NCI-H526 treated with DMSO at 0.1 percent for 48 hours (cell line): ENCODE measurements at places on chromosomes 16 and 17.

DNA sequence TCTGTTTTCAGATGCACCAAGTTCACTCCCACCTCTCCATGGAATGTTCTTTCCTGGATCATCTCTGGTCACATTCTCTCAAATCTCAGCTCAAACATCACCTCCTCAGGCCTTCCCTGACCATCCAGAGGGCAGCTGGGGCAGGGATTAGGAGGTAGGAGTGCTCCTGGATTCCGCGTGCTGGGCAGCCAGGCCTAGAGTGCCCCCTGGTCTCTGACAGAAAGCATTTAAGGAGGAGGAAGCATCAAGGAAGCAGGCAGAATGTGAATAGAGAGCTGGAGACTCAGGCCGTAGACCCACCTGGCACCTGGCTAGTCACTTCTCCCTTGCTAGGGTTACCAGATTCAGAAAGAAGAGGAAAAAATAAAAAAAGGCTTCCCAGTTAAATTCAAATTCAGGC, 2.5 kb upstream of the CYB561 start:
- no peak for DNase-seq

DNA sequence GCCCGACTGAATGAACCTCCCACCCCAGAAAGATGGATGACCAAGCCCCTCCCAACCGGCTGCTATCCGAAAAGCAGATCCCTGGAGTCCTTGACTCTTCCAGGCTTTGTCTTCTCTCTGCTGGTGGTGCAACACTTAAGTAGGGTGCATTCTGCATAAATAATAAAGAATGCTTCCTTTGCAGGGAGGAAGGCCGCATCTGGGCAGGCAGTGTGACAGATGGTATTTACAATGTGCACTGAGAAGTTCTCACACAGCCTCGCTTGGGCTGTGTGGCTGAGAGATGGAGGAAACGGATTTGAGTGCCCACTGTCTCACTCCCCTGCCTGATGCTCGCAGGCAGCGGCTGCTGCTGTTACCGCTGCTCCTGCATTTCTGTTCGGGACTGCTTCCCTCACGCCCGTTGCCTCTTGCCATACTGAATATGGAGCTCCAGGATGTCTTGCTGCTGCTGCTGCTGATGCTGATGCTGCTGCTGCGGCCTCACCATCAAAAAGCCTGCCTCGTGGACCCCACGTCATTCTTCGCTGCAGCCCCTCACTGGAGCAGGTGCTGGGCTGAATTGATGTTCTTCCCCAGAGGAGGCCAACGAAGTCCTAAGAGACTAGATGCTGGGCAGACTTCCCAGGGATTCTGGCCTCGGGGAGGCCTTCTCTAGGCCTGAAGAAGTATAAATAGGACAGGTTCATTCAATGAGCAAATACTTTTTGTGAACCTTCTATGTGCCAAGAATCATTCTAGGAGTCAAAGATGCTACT, 7.1 kb upstream of the RHBDL3 start:
- DNase-seq, result no peak

DNA sequence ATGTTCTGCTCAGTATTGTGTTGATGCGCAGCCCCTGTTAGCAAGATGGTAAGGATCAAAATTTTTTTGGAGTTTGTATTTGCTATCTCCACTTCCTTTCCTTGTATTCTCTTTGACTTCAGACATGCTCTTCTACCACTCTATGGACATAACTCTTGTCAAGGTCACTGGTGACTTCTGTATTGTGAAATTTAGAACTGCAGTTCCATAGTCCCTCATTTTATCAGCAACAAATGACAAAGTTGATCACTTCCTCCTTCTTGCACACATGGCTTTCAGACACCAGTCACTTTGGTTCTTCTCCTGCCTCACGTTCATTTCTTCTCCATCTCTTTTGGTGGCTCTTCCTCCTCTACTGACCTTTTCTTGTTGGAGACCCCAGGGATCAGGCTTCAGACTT, 21.1 kb downstream of the COX11 start:
- DNase-seq, result no peak

DNA sequence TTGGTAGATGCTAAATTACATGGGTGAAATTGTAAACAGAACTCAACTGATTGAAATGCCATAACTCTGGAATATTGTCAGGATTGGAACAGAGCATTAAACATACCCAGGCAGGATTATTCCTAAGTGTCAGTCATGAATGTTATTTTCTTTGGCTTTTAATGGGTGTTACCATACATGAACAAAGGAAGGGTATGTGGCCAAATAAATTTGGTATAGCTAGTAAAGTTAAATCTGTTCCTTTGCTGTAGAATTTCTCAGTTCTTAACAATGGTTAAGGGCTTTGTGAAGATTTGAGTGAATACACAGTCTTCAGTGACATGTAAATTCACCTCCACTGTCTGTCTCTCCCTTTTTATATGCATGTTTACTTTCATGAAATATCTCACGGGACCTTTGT, 679.5 kb upstream of the CDH8 start:
- DNase-seq, result peak; percentile 10

- DNase-seq, result no peak
Measured at GRCh38 chr17:28926366-28926765, 23.5 kb upstream of the DHRS13 start.

DNA sequence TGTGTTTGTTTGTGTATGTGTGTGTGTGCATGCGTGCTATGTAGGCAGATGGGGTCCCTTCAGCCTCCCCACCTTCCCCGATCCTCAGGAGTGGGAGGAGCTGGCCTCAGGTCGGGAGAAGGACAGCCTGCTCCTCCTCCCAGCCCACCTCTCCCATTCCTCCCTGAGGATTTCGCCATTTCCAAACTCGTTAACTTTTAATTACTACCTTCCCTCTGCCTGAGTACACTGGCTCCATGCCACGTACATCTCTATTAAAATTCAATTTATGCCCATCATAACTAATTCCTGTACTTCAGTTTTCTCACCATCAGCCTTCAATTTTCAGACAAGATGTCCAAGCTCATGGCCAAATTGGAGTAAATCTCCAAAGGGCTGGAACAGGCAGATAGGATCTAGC, 148.6 kb downstream of the SDK2 start:
- DNase-seq, result no peak

GRCh38 chr16:53744449-53744848, 40.5 kb downstream of the FTO start:
- DNase-seq, result no peak

DNA sequence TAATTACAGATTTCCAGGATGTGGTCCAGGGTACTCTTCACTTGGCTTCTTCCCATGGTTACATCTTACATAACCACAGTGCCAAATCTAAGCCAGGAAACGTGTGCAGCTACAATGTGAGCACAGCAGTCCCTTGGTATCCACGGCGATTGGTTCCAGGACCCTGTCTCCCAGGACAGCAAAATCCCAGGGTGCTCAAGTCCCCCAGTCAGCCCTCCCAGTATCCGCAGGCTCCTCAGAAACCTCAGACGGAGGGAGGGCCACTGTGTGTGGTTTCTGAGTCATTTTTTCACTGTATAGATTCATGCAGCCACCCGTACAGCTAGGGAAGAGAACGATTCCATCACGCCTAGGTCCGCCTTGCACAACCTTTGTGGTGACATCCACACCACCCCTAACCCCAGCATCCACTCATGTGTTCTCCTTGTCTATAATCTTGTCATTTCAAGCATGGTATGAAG, 11.1 kb upstream of the ATP2C2 start:
- DNase-seq, result no peak

- no peak for DNase-seq
Measured at GRCh38 chr16:87698241-87698640, 67.5 kb downstream of the KLHDC4 start.

DNA sequence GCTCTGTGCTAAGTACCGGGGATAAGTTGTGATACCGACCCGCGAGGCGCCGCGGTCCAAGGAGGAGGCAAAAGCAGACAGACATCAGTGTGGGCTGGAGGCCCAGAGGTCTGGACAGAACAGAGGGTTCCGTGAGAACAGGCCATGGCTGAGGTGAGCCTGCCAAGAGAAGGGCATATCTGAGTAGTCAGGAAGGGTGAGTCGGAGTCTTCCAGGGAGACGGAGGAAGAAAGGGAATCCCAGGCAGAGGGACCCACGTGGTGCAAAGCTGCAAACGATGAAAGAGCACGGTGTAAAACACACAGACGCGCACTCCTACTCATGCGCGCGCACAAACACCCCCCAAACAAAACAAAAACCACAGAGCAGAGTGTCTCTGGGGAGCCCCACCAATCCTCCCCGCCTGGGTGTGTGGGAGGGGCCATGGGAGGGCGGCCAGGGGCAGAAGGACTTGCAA, 18.1 kb downstream of the RHBDL3 start:
- DNase-seq, result no peak

DNA sequence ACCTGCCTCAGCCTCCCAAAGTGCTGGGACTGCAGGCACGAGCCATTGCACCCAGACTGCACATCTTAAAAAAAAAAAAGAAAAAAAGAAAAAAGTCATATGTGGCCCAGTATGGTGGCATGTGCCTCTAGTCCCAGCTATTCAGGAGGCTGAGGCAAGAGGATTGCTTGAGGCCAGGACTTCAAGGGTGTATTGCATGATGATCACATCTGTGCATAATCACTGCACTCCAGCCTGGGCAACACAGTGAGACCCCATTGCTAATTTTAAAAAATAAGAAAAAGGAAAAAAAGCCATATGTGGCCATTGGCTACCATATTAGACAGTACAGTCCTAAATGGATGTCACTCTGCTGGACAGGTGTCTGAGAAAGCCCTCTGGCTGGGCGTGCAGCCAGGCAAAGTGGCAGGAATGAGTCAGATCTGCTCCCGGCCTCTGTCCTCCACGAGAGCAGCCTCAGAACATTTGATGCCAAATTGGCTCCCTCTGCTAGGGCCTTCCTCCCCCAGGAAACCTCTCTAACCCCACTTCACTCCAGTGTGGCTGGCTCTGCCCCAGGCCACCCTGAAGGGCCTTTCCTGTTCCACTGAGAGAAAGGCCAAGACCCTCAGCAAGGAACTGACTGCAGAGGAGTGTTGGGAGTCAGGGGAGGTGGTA, 14.7 kb downstream of the CA7 start:
- no peak for DNase-seq

GRCh38 chr17:15742051-15742795, 10.1 kb downstream of the TBC1D26 start:
- DNase-seq, result no peak

- no peak for DNase-seq
Measured at GRCh38 chr17:53490447-53490968, 332.2 kb upstream of the KIF2B start.

DNA sequence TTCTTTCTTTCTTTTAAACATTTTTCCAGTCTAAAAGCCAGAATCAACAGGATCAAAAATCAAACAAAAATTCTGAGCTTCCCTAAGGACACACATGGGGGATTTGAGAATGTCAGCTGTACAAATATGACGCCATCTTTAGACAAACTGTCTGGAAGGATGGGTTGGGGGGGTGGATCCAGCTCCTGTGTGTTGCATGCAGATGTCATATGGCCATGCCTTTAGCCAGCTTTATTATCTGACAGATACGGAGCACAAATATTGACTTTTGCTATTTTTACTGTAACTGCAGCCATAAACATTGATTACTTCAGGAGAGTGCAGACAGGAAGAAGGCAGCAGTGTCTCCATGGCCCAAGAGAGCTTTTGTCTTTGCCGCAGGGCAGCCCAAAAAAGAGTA, 279.4 kb upstream of the ELAC2 start:
- no peak for DNase-seq

- DNase-seq, result no peak
Measured at GRCh38 chr17:75090871-75091854, 3.4 kb downstream of the SLC16A5 start.

GRCh38 chr17:1769822-1770477, 8.1 kb downstream of the SERPINF1 start:
- DNase-seq, result peak; percentile 22

DNA sequence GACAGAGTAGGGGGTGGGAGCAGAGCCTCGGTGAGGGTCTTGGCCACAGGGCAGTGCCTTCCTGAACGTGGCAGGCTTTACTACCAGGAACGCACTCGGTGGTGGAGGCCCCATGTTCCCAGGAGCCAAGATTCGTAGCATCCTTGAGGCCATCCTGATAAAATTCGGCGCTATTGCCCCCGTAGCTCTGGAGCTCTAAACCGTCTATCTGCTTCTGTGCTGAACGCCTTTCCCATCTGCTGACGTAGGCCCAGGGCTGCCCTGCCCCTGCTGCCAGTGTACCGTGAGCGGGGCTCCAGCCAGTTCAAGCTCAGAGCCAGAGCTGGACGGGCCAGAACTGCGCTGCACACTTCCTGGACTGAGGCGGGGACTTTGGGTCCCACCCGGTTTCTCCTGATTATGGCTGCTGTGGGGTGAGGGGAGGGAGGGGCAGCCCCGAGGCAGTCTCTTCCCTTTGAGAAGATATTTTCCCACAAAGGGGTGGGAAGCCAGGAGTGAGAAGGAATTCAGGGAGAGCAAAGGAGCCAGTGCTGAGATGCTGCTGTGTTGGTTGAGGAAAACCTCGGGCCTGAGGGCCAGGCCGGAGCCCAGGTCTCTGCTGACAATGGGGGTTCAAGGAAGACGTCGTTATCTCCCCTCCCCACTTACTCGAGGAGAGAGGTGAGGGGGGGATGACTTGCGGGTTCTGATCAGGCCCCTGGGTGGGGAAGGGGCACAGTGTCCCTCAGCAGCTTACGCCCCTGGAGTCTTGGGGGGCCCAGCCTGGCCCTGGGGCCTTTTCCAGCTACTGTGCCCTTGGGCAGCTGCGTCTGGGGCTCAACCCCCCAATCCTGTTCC, 29.4 kb downstream of the OR1D5 start:
- no peak for DNase-seq
